ENCODE measurements at places on chromosomes 13 and 19.
A peak's percentile ranks its signal among the peaks of the same experiment; 100 is the strongest.

DNA sequence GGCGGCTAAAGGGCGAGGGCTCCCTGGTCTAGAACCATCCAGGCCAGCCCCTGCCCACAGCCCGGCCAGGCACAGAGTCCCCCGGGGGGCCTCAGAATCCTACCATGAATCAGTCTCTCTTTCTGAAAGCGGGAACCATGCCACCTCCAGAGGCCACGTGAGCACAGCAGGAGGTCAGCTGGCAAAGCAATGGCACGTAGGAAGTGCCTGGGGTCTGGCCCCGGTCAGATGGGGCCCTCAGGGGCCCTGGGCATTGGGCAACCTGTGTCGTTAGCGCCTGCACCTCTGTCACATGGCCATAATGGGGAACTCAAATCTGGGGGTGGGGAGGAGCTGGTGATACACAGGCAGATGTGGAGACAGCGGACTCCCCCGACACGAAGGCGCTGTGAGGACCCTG is 8.8 kb downstream of the MFSD12 start:
- DNase-seq = no peak

DNA sequence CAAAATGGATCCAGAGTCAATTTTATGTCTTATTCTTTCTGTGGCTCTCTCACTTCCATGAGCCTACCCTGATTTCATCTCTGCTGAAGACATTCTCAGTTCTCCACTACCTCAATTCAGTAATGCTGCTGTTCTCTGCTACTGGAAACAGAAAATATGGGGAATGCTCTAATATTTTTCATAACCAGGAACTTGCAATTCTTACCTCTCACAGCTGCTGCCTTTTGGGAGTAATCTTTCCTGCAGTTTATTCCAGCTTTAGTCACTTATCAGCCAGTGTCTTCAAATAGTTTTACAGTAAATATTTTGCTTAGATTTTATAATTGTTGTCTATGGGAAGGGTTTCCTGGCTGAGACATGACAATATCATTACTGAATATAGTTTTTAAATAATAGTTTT is 145.1 kb upstream of the UFM1 start:
- no peak for DNase-seq

GRCh38 chr13:99391781-99392469 is 84.7 kb upstream of the GPR183 start:
- no peak for DNase-seq

DNA sequence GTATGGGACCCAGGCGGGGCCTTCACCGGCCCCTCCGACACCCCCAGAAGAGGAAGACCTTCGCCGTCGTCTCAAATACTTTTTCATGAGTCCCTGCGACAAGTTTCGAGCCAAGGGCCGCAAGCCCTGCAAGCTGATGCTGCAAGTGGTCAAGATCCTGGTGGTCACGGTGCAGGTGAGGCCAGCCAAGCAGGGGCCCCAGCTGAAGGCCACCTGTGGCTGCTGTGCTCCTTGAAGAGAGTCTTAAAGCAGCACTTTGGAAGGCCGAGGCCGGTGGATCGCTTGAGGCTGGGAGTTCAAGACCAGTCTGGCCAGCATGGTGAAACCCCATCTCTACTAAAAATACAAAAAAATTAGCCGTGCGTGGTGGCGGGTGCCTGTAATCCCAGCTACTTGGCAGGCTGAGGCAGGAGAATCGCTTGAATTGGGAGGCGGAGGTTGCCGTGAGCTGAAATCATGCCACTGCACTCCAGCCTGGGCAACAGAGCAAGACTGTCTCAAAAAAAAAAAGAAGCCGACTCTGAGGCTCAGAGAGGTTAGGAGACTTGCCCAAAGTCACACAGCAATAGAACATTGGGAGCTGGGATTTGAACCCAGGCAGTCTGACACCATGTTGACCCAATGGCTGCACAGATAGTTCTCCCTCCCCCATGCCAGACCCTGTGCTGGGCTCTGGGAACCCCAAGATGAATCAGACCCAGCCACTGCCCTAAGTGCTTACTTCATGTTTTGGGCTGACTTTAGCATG is 2.7 kb downstream of the MCOLN1 start:
- DNase-seq = no peak

- no peak for DNase-seq
These were observed 224.1 kb downstream of the FGF9 start for GRCh38 chr13:21894703-21895699.

DNA sequence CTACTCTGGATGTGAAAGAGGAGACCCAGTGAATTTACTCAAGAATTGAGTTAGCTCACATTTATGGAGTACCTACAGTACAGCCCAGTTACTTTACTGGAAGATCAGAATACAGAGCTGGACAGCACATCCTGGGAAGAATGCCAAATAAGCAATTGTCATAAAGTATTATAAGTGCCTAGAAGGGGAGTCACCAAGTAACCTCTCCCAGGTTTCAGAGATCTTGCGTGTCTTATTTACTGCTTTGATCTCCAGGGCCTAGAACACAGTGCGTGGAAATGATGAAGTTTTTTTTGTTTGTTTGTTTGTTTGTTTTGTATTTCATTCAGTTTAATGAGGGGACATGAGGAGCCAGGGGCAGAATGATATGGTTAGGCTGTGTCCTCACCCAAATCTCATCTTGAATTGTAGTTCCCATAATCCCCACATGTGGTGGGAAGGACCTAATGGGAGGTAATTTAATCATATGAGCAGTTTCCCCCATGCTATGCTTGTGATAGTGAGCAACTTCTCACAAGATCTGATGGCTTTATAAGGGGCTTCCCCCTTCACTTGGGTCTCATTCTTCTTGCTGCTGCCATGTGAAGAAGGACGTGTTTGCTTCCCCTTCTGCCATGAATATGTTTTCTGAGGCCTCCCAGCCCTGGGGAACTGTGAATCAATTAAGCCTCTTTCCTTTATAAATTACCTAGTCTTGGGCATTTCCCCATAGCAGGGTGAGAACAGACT is 5.2 kb downstream of the GARRE1 start:
- no peak for DNase-seq

- DNase-seq = no peak
These were observed 3.8 kb upstream of the ALOX5AP start for GRCh38 chr13:30731361-30732045.

- DNase-seq = no peak
These were observed 185.4 kb upstream of the SERP2 start for GRCh38 chr13:44188257-44188656.

GRCh38 chr13:106530171-106530851 is 5.2 kb downstream of the EFNB2 start:
- no peak for DNase-seq

- no peak for DNase-seq
These were observed 55.2 kb downstream of the SPATA13 start for GRCh38 chr13:24215732-24216131.

GRCh38 chr13:65488606-65489005 is 1741.5 kb downstream of the PCDH9 start:
- no peak for DNase-seq

DNA sequence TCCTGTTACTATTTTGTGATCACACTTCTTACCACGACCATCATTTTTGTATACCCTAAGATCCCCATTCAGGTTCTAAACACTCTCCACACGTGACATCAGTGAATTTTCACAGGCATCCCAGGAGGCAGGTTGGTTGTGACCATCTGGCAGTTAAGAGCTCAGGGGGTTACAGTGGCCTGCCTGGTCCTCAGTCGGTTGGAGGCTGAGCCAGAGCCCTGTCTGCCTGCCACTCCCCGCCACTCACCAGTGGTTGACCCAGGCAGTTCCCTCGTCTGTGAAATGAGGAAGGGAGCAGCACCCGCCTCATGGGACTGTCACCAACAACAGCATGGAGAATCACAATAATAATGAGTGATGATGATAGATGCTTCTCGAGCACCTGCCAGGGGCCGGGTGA is 36.4 kb upstream of the EHD2 start:
- DNase-seq = no peak

DNA sequence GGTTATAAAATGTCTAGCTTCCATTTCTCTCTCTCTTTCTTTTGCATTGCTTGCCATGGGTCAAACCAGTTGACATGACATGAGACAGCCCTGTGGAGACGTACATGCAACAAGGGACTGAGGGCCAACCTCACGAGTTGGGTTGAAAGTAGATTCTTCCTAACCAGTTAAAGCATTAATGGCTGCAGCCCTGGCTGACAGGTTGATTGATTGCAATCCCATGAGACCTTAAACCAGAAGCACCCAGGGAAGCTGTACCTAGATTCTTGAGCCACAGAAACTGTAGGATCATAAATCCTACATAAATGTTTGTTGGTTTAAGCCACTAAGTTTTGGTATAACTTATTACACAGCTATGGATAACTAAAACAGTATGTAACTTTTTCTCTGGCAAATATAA is 373.8 kb downstream of the DACH1 start:
- no peak for DNase-seq

GRCh38 chr13:70027551-70027950 is 80.1 kb upstream of the ATXN8OS start:
- no peak for DNase-seq

DNA sequence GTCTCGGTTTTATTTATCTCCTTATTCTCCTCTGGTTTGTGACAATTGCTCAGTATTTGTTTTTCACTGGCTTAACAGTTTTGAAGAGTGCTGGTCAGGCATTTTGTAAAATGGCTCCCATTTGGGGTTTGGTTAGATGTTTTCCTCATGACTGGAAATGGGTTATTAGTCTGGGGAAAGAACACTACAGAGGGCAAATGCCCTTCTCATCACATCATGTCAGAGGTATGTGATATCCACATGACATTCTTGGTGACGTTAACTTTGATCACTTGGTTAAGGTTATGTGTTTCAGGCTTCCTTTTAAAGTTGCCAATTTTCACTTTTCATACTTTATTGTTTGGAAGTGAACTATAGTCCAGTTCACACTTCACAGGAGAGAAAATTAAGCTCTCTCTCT is 74.8 kb upstream of the KLHL1 start:
- no peak for DNase-seq

DNA sequence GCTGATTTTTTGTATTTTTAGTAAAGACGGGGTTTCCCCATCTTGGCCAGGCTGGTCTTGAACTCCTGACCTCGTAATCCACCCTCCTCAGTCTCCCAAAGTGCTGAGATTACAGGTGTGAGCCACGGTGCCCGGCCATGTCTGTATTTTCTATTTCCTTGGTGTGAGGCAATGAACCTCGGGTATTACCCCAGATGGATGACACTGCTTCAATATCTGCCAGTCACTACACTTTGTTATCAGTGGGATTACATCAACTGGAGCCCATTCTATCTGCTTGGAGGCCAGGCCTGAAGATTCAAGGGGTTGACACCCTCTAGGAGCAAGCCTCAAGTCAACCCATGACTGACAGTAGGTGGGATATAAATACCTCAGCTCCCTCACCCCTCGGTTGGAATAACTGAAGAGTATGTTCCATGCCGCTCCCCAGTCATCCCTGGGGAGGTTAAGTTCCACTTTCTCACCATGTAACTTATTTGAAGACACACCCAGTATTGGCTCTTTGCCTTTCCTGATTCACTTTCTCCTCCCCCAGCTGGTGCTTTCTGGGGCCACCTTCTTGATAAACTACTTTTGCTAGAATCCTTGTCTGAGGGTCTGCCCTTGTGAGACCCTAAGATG is 992 bp upstream of the ADGRE1 start:
- no peak for DNase-seq

GRCh38 chr19:49383599-49383998 is 4.5 kb upstream of the KASH5 start:
- DNase-seq = no peak

- peak; percentile 21 for DNase-seq
These were observed 72.4 kb upstream of the CLDN10 start for GRCh38 chr13:95480131-95480545.

GRCh38 chr19:33461256-33462111 is 60.1 kb downstream of the PEPD start:
- no peak for DNase-seq

DNA sequence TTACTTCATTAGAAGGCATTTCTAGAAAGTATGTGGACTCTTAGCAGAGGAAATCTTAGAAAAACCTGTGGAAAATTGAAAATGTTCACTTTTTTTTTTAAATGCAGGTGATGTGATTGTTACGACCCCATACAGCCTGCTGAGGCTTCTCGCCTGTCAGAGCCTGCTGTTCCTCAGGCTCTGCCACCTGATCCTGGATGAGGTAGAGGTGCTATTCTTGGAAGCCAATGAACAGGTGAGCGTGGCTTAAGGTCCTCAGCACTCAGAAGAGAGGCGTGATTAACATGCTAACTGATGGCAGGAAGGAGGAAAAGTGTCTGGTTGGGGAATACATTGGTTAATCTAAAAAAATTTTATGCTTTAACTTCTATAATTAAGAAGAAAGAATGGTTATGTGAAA is 71.4 kb downstream of the SLC7A9 start:
- DNase-seq = no peak

DNA sequence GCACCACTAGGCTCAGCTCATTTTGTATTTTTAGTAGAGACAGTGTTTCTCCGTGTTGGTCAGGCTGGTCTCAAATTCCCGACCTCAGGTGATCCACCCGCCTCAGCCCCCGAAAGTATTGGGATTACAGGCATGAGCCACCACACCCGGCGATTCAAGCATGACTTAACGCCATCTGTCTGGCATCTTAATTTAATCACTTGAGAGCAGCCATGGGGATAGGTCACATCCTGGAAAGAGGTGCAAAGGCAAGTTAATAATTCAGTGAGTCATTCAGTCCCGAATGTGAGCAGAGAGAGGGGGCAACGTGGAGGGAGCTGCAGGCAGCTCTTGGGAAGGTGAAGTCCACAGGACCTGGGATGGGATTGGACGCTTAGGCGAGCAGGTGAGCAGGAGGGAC is 31.7 kb upstream of the USP29 start:
- no peak for DNase-seq

GRCh38 chr19:47107953-47108746 is 5.4 kb downstream of the ZC3H4 start:
- no peak for DNase-seq

GRCh38 chr19:49016067-49016839 is 638 bp downstream of the LHB start:
- DNase-seq = no peak

DNA sequence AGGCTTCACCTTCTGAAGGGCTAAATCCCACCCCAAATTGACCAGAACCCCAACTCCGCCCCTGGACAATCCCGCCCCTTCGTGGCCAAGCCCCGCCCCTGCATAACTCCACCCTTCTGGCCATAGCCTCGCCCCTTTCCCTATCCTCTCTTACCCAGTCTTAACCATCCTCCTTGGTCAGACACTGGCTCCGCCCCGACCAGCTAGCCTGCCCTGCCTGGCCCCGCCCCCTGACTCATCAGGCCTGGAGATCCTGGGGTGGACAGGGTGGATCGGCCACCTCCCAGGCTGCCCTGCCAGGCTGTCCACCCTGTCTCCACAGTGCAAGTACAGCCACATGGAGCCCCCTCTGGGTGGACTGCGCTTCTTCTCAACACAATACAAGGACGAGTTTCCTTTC is 8.0 kb upstream of the ZNF358 start:
- peak; percentile 96 for DNase-seq

DNA sequence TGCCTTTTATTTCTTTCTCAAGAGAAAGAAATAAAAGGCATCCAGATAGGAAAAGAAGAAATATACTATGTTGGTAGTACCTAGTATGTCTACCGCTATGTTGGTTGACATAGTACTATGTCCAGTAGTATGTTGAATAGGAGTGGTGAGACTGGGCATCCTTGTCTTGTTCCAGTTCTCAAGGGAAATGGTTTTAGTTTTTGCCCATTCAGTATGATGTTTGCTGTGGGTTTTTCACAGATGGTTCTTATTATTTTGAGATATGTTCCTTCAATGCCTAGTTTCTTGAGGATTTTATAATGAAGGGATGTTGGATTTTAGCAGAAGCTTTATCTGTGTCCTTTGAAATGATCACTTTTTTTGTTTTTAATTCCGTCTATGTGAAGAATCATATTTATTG is 53.0 kb upstream of the CSNK1A1L start:
- no peak for DNase-seq

- no peak for DNase-seq
These were observed 326.2 kb downstream of the GPC5 start for GRCh38 chr13:91724591-91724990.

GRCh38 chr13:112187527-112188297 is 120.8 kb downstream of the SOX1 start:
- no peak for DNase-seq
